Pulmonary artery endothelial cell (primary cell): ENCODE measurements at places on chromosomes 4 and X.

GRCh38 chr4:159137176-159137575, 34.3 kb downstream of the RAPGEF2 start:
- no peak for DNase-seq

DNA sequence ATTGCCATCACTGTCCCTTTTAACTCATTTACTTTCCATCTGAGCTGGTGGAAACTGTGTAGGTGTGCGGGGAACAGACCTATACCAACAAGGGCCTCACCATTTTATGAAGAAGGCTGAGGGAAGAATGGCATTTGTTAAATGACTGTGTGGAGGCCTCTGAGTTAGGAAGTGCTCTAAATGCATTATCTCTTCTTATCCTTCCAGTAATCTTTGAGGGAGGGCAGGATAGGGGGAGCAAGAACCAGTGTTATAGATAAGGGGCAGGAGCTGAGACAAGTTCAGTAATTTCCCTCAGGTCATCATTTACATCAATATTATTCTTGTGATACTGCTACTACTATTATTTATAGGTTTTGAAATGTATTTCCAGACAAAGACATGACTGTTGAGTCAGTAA, 122.4 kb upstream of the PDLIM3 start:
- no peak for DNase-seq

GRCh38 chrX:46209037-46209436, 336.2 kb downstream of the ZNF674 start:
- DNase-seq = no peak

DNA sequence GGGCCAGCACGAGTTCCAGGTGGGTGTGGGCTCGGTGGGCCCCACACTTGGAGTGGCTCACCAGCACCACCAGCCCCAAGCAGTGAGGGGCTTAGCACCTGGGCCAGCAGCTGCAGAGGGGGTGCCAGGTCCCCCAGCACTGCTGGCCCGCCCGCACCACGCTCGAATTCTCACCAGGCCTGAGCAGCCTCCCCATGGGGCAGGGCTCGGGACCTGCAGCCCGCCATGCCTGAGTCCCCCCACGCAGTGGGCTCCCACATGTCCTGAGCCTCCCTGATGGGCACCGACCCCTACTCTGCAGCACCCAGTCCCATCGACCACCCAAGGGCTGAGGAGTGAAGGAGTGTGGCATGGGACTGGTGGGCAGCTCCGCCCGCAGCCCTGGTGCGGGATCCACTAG, 593.4 kb downstream of the GABRG1 start:
- no peak for DNase-seq

DNA sequence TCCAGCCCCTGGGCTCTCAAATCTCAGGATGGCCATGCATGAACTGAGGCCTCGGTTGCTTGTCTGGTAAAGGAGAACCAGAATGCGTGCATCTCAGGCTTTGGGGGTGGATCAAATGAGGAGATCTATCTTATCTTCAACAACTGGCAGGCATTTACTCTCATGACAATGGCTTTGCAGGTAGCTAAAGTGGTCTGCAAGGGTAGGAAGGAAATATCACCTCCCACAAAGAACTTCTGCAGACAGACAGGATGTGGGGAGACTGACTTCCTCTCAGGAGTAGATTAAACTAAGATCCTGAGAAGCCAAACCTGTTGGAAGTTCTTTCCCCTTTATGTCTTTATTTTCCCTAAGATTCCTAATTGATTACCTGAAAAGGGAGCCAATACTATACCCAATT, 7.8 kb downstream of the LDB2 start:
- DNase-seq = no peak

DNA sequence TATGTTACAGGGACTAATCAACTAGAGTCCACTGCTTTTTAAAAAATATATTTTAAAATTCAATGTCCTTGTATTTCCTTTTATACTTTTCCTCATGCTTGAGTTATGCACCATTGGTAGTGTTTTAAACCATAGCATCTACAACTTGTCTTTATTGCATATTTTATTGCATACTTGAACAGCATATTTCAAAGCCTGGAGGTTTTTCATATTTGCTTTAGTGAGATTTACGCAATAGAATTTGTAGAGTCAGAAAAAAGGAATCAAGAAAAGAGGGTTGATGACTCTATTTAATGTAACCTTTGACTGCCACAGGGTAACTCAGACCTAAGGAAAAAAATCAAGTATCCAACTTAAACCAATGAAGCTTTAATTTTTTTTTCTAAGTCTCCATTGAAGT, 1165.7 kb upstream of the IGFBP7 start:
- no peak for DNase-seq

DNA sequence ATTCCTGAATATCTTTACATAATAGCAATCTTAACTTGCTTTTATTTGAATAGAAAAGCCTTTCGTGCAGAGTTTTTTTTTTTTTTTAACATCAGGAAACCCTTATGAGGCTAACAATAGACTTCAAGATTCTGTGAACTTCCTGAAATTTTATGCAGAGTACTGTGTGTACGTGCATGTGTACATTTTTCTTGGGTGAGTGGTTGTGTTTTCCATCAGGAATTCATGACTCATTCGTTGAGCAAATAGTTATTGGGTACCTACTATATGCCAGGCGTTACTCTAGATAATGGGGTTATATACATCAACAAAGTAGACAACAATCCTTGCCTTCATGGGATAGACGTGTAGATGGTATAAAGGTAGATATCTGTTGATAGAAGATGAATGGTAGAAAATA, 59.1 kb downstream of the MRPL1 start:
- DNase-seq = peak; percentile 97

GRCh38 chr4:174522183-174523024, at the start of gene HPGD:
HPGD (minus strand) TSS chr4:174522488; CDS start chr4:174522451, 37 bp downstream.
- no peak for DNase-seq

DNA sequence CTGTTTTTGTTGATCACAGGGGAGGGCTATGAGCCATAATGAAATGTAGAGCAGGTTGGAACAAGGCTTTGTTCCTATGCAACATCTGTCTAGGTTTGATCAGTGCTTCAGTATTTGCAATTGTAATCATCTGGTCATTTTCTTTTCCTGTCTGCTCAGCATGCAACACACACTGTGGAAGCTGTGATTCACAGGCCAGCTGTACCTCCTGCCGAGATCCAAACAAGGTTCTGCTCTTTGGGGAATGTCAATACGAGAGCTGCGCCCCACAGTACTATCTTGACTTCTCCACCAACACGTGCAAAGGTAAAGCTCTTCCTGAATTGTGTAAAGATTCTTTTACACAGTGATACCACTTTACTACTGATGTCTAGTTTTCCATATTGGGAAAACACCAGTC, 181.9 kb upstream of the ANXA3 start:
- no peak for DNase-seq

GRCh38 chrX:57583477-57583876, 8.3 kb upstream of the ZXDB start:
- no peak for DNase-seq

DNA sequence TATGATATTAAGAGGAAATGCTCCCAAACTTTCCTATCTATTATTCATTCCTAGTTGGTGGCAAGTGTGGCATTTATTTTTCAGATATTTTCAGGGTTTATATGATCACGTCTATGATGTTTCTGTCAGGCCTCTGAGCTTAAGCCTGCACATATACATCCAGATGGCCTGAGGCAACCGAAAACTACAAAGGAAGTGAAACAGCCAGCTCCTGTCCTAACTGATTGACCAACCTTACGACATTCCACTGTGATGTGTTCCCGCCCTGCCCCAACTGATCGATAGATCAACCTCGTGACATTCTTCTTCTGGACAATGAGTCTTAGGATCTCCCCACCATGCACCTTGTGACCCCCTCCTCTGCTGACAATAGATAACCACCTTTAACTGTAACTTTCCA, 67.6 kb upstream of the CTSO start:
- no peak for DNase-seq

DNA sequence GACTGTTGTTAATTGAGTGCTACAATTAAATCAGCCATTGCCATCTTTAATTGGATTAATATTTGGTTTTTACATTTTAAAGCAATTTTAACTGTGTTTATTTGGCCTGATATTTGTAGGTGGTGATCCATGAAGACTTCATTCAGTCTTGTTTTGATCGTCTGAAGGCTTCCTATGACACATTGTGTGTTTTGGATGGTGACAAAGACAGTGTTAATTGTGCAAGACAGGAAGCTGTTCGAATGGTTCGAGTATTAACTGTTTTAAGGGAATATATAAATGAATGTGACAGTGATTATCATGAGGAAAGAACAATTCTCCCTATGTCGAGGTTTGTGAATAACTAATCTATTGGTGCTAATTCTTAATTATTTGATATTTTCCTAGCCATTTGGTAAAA, 82.6 kb downstream of the USP9X start:
- no peak for DNase-seq

- no peak for DNase-seq
Observed at GRCh38 chr4:176380352-176381157, 60.8 kb downstream of the SPCS3 start.
